Naive B cell (primary cell): ENCODE measurements at places on chromosomes 5 and 9.

DNA sequence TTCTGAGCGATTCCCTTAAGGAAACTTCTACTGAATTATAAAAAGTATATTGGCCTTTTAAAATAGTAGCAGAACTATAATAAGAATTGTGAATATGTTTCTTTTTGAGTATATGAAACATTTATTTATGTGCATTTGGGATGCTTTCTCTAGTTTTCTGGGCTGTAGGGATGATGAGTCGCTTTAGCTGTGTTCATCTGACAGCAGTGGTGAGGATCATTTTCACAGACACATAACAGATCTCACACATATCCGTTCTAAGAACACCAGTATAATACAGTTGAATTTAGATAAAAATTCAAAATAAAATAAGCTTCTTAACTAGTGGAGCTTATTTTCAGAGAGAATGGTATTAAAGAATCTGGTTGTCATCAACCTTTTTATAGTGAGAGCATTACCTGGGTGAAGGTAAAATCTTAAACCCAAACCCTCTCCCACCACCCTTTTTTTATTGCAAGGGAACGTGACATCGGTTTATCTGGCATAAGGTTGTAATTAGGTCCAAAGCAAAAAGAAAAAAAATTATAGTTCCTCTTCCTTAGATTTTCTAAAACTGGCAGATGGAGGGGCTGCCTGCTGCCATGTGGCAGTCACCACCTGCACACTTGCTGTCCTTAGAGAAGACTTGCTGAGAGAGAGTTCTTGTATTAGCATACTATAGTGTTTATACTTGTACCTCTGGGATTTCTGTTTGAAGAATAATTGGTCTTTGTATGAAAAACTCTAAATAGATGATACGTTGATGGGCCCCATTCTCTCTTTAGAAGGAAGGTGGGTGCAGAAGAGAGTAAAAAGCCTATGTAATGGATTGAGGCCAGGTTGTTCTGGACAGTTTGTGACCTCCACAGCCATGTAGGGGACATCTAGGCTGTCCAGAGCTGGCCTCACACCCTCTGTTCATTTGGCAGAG, 86.8 kb downstream of the CAMK4 start:
- no peaks in the 10 kb centered on the region for H3K27me3 ChIP-seq
- no peaks in the 10 kb centered on the region for H3K4me1 ChIP-seq
- no peak for DNase-seq
- H3K36me3 ChIP-seq, result no peaks in the 10 kb centered on the region

GRCh38 chr5:94793816-94794198, 175.3 kb downstream of the SLF1 start:
- H3K27me3 ChIP-seq, result no peaks in the 10 kb centered on the region
- H3K36me3 ChIP-seq, result no peaks in the 10 kb centered on the region
- H3K4me3 ChIP-seq, result no peak overlapping the region
- no peak overlapping the region for H3K27ac ChIP-seq
- peaks cover 9% of the 10 kb centered on the region for H3K4me1 ChIP-seq
- no peak for DNase-seq

DNA sequence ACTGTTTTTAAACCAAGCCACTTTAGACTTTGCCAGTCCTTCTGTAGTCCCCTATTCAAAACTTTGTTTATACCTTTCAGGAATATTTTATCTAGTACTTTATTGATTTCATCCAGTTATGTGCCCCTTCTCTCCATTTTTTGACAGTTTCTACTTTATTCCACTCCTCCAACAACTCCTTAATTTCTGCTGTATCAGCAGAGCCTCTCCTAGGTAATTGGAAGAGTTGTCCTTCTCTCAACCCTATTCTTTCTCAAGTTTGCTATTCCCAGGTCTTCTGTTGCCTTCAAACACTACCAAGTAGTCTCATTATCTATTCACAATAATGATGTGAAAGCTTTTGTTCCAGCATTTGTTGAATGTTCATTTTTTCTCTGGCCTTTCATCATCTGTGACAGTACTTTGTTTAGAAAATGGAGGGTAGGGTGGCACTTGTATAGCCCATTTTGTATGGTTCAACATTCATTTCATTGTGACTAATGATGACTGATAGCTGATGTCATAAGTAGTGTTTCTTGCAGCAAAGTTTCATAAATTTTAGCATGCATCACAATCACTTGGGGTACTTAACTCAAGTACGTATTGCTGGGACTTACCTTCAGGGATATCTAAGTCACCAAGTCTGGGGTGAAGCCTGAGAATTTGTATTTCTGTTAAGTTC, 204.4 kb upstream of the DMRT1 start:
- no peak overlapping the region for H3K27ac ChIP-seq
- peaks cover 3% of the 10 kb centered on the region for H3K36me3 ChIP-seq
- no peak overlapping the region for H3K4me3 ChIP-seq
- H3K4me1 ChIP-seq, result no peaks in the 10 kb centered on the region
- no peaks in the 10 kb centered on the region for H3K27me3 ChIP-seq

GRCh38 chr9:77276799-77277198, 99.5 kb downstream of the VPS13A start:
- H3K4me3 ChIP-seq, result no peak overlapping the region
- no peaks in the 10 kb centered on the region for H3K36me3 ChIP-seq
- no peaks in the 10 kb centered on the region for H3K27me3 ChIP-seq
- DNase-seq, result no peak
- H3K27ac ChIP-seq, result no peak overlapping the region

- DNase-seq, result no peak
- H3K27ac ChIP-seq, result peak overlapping the region; percentile 65
- H3K27me3 ChIP-seq, result no peaks in the 10 kb centered on the region
- H3K36me3 ChIP-seq, result no peaks in the 10 kb centered on the region
Observed at GRCh38 chr9:34256987-34257585, 72.0 kb downstream of the KIF24 start.

DNA sequence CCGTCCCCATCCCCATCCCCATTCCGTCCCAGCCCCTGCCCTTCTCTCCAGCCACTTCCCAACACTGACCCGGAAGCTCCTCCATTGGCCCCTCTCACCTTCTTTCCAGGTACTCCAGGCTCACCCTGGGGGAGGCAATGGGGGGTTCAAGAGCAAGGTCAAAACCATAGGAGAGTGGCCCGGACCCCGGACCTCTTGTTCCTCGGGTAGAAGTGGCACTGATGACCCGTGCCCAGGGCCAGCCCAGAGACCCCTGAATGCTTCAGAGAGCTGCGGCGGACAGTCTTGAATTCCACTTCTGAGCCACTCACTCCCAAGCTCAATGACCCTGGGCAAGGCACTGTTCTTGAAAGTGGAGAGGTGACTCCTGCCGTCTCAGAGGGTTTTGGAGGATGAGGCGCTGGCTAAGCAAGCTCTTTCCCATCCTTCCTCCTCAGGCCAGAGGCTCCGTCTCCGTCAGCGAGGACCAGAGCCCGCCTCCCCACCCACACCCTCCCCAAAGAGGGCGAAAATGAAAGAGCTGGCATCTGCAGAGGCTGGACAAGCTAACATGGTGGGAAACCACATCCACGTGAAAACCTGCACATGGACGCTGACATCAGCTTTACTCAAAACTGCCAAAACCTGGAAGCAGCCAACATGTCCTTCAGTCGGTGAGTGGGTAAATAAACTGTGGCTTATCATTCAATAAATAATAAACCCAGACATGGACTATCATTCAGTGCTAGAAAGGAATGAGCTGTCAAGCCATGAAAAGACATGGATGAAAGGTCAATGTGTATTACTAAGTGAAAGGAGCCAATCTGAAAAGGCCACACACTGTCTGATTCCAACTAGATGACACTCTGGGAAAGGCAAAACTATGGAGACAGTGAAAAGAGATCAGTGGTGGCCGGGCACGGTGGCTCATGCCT, 27.3 kb upstream of the PHYKPL start:
- H3K4me1 ChIP-seq, result peaks cover 5% of the 10 kb centered on the region
- no peak overlapping the region for H3K4me3 ChIP-seq
- no peaks in the 10 kb centered on the region for H3K27me3 ChIP-seq
- H3K27ac ChIP-seq, result no peak overlapping the region
- no peaks in the 10 kb centered on the region for H3K36me3 ChIP-seq

DNA sequence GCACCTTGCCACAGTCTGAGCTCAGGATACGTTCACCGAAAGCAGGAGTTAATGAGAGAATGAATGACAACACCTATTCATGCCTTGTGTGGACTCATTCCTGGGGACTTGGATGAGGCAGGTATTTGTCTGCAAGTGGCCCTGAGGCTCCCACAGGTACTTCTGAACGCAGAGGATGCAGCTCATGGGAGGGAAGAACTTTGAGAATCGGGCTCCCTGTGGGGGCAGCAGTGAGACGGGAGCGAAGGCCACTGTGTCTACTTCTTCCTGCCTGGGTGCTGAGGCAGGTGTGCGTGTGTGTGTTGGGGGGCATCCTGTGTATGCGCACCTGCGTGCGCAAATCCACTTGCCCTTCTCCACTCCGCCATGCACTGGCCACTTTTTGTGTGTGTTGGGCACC, 42.2 kb downstream of the PTPN3 start:
- DNase-seq, result no peak
- peaks cover 52% of the 10 kb centered on the region for H3K27me3 ChIP-seq
- H3K4me3 ChIP-seq, result no peak overlapping the region
- no peak overlapping the region for H3K27ac ChIP-seq
- no peaks in the 10 kb centered on the region for H3K4me1 ChIP-seq

GRCh38 chr9:112489039-112489546, 2.5 kb downstream of the KIAA1958 start:
- no peak overlapping the region for H3K27ac ChIP-seq
- H3K4me3 ChIP-seq, result no peak overlapping the region
- no peak for DNase-seq

DNA sequence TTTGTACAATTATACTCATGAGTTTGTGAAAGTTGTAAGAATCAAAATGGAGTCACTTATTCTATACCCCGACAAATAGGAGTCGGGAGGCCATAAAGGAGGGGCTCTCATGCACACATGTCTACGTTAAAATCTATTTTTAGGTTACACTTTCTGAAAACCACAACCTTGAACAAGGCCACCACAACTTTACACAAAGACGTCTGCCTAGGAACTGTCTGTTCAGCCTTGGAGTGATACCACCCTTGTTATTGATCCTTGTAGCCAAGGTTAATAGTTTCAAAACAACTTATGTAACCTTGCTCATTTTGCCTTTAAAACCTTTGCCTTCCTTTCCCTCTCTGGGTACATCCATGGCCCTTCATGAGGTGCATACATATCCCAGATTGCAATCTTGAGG, 4.1 kb upstream of the NDFIP1 start:
- no peaks in the 10 kb centered on the region for H3K36me3 ChIP-seq
- no peak for DNase-seq
- H3K4me3 ChIP-seq, result no peak overlapping the region
- no peak overlapping the region for H3K27ac ChIP-seq
- H3K27me3 ChIP-seq, result peaks cover 14% of the 10 kb centered on the region

DNA sequence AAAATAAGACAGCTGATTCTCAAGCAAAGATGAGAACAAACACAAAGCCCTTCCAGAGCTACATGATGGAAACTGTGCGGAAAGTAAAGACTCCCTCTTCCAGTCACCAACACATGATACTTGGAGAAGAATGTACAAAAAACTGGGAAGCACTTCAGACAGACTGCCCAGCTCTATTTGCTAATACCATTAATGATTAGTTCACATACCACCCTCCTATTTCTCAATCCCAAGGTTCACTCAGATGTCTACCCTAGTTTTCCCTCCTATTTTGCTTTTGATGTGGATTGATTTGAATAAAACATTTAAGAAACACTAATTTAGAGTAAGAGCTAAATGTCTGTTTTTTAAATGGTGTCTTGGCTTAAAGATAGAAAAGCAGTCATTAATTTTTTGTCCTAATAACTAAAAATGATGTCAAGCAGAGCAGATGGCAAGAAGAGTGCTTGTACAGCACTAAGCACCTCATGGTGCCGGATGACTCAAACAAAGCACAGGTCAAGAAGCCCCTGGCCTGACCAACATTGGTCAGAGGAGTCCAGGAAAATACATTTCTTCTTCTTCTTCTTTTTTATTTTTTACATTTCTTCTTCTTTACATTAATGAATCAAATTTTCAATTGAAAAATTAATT, 639.4 kb downstream of the PDE4D start:
- DNase-seq, result no peak
- no peaks in the 10 kb centered on the region for H3K36me3 ChIP-seq
- no peaks in the 10 kb centered on the region for H3K4me1 ChIP-seq

GRCh38 chr5:73801686-73802085, 175.7 kb downstream of the ARHGEF28 start:
- H3K27ac ChIP-seq, result no peak overlapping the region
- no peak overlapping the region for H3K4me3 ChIP-seq
- peaks cover 8% of the 10 kb centered on the region for H3K27me3 ChIP-seq

DNA sequence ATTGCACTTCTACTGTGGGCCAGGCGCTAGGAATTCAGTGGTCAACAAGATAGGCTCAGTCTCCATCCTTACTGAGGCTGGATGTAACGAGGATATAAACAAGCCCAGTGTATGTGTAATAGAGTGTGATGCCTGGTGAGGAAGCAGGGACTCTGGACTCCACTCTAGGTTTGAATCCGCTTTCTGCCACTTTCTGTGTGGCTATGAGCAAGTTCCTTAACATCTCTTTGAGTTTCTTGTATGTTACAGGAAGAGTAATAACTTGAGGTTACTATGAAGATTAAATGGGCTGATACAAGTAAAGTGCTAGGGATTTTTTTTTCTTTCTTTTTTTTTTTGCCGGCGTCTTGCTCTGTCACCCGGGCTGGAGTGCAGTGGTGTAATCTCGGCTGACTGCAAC, 12.4 kb downstream of the DOCK2 start:
- peaks cover 7% of the 10 kb centered on the region for H3K36me3 ChIP-seq
- no peak for DNase-seq
- peak overlapping the region; percentile 40 for H3K4me3 ChIP-seq
- H3K27me3 ChIP-seq, result no peaks in the 10 kb centered on the region
- H3K27ac ChIP-seq, result peak overlapping the region; percentile 75
- peaks cover 94% of the 10 kb centered on the region for H3K4me1 ChIP-seq

DNA sequence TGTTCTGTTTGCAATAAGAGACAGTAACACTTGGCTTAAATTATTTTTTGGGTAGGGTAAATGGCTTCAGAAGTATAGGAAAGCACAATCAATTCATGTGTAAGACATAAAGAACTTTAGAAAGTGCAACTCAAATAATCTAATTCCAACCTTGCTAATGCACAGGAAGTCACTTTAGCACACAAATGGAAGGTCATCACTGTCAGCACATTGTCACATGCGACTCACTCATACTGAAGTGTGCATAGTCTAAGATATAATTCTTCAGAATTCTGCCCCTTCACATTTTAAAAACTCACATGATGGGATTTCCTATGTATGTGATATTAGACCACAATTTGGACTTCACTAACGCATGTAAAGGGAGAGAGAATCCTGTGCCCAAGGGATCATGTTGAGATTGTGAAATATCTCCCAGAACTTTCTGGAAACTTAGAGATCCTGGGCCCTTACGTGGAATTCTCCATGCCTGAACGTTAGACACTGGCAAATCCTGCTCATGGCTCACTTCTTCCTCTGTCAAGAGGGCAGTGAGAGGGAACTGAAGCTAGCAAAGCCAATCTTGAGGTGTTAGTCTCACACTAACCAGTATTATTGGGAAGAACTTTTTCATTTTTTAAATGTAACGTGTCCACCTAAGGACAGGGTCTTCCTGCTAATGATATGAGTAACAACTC, 403.2 kb upstream of the PTGER4 start:
- H3K36me3 ChIP-seq, result no peaks in the 10 kb centered on the region
- H3K4me3 ChIP-seq, result no peak overlapping the region
- H3K27ac ChIP-seq, result peak overlapping the region; percentile 1
- peaks cover 9% of the 10 kb centered on the region for H3K4me1 ChIP-seq
- DNase-seq, result no peak
- H3K27me3 ChIP-seq, result no peaks in the 10 kb centered on the region

- no peak for DNase-seq
- peaks cover 15% of the 10 kb centered on the region for H3K27me3 ChIP-seq
- no peak overlapping the region for H3K27ac ChIP-seq
- no peaks in the 10 kb centered on the region for H3K4me1 ChIP-seq
- H3K4me3 ChIP-seq, result no peak overlapping the region
Observed at GRCh38 chr5:74543162-74543995, 97.1 kb downstream of the ENC1 start.

- DNase-seq, result no peak
- H3K4me3 ChIP-seq, result no peak overlapping the region
- no peak overlapping the region for H3K27ac ChIP-seq
- no peaks in the 10 kb centered on the region for H3K4me1 ChIP-seq
- peaks cover 7% of the 10 kb centered on the region for H3K27me3 ChIP-seq
Observed at GRCh38 chr5:171221916-171222315, 87.1 kb upstream of the TLX3 start.
